Cardiac septum (tissue), 1 donor: ENCODE measurements at places on chromosomes 2 and 18. TPM values are rescaled to one million over a fixed set of nuclear protein-coding genes. Genes with fewer than 3 reads are reported as not detected.

ARHGEF4 gene
- total RNA-seq: 3.9 TPM

PRLH gene
- not detected for total RNA-seq

CIDEA gene
- 0.40 TPM for total RNA-seq

POTEJ gene
- total RNA-seq: not detected

CAPN14 gene
- total RNA-seq: 0.16 TPM

SCN2A gene
- total RNA-seq: 0.13 TPM

C1GALT1C1L gene
- 0.48 TPM for total RNA-seq

DAPL1 gene
- not detected for total RNA-seq

POMC gene
- total RNA-seq: 3.1 TPM

LDLRAD4 gene
- 23.3 TPM for total RNA-seq

ARHGEF33 gene
- 0.38 TPM for total RNA-seq

NAGK gene
- 45.0 TPM for total RNA-seq

CTLA4 gene
- total RNA-seq: not detected

CD8B2 gene
- total RNA-seq: not detected

ADAM23 gene
- 78.7 TPM for total RNA-seq

TGOLN2 gene
- total RNA-seq: 75.1 TPM

POTEI gene
- total RNA-seq: not detected

HPCAL1 gene
- 21.6 TPM for total RNA-seq

RPRM gene
- not detected for total RNA-seq

ECEL1 gene
- total RNA-seq: 0.27 TPM

HOXD4 gene
- 0.70 TPM for total RNA-seq

LRRC30 gene
- not detected for total RNA-seq

GCA gene
- total RNA-seq: 7.3 TPM

PREB gene
- total RNA-seq: 40.4 TPM

KIF3C gene
- 5.5 TPM for total RNA-seq

PAX8 gene
- 0.35 TPM for total RNA-seq

UGT1A3 gene
- not detected for total RNA-seq

RAX gene
- total RNA-seq: not detected

SH2D6 gene
- total RNA-seq: not detected

CAVIN2 gene
- 145 TPM for total RNA-seq

M1AP gene
- not detected for total RNA-seq

ARHGAP15 gene
- total RNA-seq: 6.8 TPM

MYO1B gene
- total RNA-seq: 20.8 TPM

HOXD11 gene
- not detected for total RNA-seq

AQP12A gene
- not detected for total RNA-seq

FHOD3 gene
- total RNA-seq: 311 TPM

HRH4 gene
- 0.08 TPM for total RNA-seq

SLC23A3 gene
- 0.48 TPM for total RNA-seq

TMBIM1 gene
- 143 TPM for total RNA-seq

ABHD1 gene
- total RNA-seq: 1.1 TPM

HOXD3 gene
- total RNA-seq: 1.0 TPM

WDR54 gene
- total RNA-seq: 2.6 TPM

DNAH7 gene
- 0.32 TPM for total RNA-seq

PPP3R1 gene
- 33.4 TPM for total RNA-seq

SH3BP4 gene
- total RNA-seq: 9.1 TPM

SNORC gene
- 1.1 TPM for total RNA-seq

IL1A gene
- not detected for total RNA-seq

CD226 gene
- total RNA-seq: 2.4 TPM

SERPINB10 gene
- total RNA-seq: not detected

LINC00305 gene
- total RNA-seq: not detected

TMEM131 gene
- total RNA-seq: 28.6 TPM

NBAS gene
- 38.9 TPM for total RNA-seq

ASPRV1 gene
- 0.81 TPM for total RNA-seq

NYAP2 gene
- total RNA-seq: 0.05 TPM

TXNL4A gene
- 96.5 TPM for total RNA-seq
